ENCODE measurements at places on chromosomes 3 and 15.
A peak's percentile ranks its signal among the peaks of the same experiment; 100 is the strongest.

GRCh38 chr15:44298878-44299277, 10.4 kb downstream of the GOLM2 start:
- no peak for DNase-seq

GRCh38 chr3:128279601-128279880, 126.3 kb downstream of the EEFSEC start:
- no peak for DNase-seq

DNA sequence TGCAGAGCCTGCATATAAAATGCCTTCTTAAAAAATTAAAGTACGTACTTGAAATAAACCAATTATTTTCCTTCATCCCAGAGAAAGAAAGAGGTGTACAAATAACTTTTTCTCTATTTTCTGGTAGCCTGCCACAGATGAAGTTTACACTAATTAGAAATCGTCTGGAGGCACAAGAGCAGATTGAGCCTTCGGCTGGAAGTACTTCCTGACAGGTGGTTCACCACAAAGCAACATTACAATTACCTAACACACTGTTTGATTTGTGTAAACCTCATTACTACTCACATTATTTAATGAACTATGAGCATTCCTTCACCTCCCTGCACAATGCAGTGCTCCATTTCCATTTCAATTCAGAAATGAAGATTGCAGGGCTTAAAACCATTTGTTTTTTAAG, 856.1 kb downstream of the SI start:
- no peak for DNase-seq

DNA sequence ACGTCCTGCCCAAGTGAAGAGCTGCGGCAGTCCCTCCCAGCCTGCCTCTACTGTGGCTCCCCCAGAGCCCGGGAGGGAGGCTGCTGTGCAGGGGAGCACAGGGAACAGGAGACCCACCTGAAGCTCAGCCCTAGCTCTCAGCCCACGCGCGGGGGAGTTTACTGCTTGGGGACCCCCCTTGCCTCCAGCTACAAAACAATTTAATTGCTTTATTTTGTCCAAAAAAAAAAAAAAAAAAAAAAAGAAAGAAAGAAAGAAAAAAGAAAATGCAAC, 78.1 kb downstream of the CLDN11 start:
- no peak for DNase-seq

- no peak for DNase-seq
Observed at GRCh38 chr3:114892880-114893279, 254.2 kb downstream of the ZBTB20 start.

GRCh38 chr3:127383656-127384179, 95.9 kb upstream of the PRR20G start:
- DNase-seq, result no peak

DNA sequence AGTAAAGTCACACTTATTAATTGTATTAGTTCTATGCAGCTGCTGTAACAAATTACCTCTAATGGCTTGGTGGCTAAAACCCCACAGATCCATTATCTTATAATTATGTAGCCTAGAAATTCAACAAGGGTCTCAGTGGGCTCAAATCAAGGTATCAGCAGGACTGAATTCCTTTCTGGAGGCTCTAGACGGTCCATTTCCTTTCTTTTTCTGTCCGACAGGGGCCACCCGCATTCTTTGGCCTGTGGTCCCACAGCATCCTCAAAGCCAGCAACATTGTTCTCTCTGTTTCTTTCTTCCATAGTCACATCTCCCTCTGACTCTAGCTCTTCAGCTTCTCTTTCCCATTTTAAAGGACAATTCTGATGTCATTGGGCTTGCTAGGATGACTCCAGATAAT, 276.3 kb upstream of the ZNF717 start:
- DNase-seq, result no peak

- DNase-seq, result no peak
Observed at GRCh38 chr3:43307226-43307625, 20.9 kb downstream of the SNRK start.

DNA sequence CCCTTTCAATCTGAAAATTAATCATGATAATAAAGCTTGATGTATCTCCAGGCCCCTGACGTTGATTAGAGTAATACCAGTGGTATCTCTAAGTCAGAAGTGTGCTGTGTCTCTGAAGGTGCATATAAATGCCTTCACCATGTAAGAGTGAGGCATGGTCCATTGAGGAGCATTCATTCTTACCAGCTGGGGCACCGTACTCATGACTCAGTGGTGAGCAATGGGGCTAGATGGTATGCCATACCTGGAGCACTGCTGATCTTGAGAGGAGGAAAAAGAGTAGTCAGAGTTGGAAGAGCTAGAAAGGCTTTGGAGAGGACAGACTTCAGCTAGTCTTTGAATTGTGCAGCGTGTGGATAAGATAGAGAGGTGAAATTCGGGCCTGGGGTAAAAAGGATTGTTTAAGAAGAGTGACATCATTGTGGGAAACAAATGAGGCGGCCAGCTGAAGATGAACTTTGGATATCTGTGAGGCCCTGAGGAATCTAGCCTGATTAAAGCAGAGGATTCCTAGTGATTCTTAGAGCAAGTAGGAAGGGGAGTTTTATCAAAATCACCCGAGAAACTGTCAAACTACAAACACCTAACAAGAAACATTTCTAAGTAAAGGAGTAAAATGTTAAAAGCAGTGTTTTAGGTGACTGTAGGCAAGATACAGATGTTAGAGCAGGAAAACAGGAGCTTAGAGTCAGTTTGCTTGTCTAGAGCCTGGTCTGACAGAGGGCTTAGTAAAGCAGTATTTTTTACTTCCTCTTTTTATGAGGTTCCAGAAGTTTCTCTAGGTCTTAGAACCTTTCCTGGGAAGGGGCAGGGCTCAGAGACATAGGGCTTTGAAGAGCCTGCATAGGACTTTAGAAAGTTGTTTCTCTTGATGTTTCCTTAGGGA, 13.6 kb downstream of the TMOD3 start:
- no peak for DNase-seq

DNA sequence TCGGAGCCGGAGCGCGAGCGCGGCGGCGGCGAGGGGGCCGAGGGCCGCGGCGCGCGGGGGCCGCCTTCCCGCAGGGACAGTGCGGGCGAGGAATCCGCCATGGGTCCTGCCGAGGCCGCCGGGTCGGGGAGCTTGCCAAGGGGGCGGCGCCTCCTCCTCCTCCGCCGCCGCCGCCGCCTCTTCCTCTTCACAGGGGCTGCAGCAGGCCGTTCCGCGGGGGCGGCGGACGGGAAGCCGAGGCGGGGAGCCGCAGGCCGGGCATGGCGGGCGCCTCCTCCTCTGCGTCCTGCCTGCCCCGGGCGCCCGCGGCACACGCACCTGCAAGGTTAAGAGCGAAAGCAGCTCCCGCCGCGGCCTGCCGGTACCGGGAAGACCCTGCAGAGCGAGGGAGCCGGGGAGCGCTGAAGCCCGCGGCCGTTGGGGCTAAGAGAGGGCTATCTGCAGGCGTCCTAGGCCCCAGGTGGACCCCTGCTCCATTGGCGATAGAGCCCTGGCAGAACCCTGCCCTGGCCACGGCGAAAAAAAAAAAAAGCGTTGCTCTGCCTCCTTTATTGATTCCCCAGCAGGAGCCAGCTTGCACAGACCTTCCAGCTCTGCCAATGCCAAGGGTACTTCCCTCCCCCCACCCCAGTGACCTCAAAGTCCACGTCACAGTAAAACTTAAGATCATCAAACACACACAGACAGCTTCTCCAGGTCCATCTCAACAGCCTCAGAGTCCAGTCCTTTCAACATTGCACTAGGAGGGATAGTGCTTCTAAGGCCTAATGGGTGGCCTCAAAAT, at the start of gene LYSMD2:
TSS of gene LYSMD2 (minus strand) at position 134 of the 784 bp plus-strand sequence. CDS start at position 101, 33 bp downstream.
- DNase-seq, result peak; percentile 79

DNA sequence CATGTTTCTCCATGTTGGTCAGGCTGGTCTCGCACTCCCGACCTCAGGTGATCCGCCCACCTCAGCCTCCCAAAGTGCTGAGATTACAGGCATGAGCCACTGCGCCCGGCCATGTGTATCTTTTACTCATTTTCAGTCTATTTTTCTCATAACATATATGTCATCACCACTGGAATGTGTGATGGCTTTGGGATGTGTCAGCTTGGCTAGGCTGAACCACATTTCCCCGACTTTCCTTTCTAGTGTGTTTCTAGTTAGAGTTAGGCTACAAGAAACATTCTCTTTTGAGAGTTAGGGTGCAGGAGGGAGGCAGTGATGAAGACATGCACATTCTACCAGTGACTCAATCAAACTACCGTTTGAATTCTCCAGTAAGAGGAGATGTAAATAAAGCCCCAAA, 444.9 kb upstream of the THBS1 start:
- no peak for DNase-seq

DNA sequence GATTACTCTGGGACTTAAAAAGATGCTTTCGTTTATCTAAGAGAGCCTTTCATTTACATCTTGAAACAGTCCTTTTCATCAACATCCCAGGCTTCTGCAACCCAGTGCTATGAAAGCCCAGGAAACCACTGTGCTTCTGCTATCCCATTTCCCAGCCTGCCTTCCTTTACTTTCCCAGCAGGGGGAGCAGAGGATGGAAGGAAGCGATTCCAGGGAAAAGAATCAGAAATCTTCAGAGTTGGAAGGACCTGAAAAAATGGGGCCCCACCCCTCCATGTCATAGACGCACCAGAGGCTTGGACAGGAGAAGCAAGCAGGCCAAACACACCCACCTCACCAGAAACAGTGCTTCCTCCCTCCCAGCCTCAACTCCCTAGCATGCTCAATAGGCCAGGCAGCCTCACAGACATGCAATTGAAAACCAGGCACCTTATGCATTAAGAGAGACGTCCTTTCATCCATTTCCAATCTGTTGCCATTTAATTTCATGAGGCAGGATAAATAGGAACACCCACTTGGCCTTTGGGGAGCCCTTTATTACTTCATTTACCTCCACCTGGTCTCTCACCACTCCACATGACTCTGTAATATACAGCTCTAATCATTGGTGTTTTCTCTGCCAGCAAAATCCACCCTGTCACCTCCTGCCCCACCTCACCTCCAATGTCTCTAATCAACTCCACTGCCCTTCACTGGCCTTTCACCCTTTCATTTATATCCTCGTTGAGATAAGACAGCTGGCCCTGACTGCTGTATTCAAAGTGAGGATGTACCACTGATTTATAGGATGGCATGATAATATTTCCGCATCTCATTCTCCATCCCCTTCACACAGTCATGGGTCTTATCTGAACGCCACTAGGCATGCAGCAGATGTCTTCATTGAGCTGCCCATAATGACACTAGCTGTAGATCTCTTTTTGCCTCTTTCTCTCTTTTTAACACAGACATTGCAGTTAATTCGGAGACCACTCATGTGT, 583.9 kb downstream of the NTRK3 start:
- DNase-seq, result no peak

DNA sequence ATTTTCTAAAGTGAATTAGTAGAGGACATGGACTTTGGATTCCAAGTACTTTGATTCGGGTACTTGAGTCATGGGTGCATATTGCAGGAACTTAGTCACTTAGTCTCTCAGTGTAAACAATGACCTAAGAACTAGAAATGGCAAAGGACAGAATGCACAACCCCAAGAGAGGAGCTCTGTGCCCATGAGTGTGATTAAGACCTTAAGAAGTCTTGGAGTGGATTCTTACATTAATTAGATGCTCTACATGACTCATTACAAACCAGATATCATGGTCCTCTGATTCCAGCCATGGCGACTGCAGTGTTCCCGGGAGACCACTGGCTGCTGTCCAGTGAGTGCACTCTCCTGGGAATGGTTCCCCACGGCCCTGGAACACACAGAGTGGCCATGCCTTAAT, 251.5 kb downstream of the GABRG3 start:
- no peak for DNase-seq

GRCh38 chr3:123113889-123114450, 47.1 kb downstream of the PDIA5 start:
- DNase-seq, result no peak

DNA sequence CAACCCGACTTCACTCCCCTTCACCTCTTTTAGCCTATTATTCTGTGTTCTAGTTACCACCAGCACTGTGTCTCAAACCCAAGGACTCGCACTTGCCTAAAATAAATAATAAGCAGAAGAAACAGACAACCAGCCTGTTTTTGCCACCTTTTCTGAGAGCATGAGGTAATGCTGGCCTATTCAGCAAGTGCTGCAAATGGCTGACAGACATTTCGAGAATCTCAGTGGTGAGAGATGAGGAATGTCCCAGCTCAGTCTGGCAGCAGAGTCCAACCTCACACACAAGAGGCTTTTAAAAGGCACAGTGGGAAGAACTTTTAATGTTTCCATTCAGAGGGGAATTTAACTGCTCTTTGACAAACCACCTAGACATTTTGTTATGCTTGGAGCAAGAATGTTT, 143.3 kb upstream of the GMNC start:
- peak; percentile 7 for DNase-seq

- no peak for DNase-seq
Observed at GRCh38 chr3:89221924-89222323, 114.5 kb downstream of the EPHA3 start.

DNA sequence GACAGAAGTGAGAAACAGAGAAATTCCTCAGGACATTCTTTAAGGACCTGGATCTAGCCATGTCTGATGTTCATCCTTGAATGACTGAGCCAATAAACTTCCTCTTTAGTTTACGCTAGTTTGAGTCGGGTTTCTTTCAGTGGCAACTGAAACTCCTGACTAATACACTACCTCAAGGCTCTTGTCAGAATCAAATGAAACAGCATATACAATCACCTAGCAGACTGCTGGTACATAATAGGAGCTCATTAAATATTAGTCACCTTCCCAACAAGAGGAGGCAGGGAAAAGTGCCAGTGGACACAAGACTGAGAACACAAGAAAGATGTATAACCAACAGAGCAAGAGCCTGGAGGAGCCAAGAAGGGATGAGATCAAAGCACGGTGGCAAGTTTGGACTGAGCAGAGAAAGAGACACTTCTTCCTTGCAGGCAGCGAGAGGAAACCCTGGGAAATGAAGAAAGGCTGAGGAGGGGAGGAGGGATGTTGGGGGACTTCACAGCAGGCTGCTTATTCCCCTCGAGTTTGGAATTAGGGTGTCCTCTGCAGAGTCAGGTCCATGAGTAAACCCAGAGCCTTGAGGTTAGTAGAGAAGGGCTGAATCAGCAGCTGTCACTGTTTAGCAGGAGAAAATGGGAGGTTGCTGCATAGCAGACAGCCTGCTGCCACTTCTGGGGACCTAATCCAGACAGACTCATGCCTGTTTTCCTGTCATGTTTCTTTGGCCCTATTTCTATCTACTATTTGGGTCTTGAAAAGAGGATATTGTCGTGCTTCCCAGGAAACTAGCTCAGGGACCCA, 73.3 kb downstream of the MRPL46 start:
- no peak for DNase-seq

DNA sequence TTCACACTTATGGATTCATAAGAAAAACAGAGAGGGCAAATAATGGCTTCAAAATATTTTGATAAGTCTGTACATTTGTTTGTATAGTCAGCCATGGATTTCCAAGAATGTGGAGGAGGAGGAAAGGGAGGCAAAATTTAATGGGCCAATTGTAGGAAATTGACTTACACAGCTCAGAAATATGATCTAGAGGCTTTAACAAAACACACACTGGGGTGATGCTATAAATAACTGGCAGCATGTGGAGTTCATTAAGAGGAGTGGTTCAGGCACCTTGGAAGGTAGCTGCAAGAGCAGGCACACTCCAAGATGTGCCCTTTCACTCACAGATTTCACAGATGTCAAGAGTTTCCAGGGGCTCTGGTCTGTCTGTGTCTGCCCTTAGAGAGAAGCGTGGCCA, 193.4 kb upstream of the RASGRP1 start:
- DNase-seq, result no peak

- no peak for DNase-seq
Observed at GRCh38 chr15:53590380-53590779, 169.1 kb downstream of the WDR72 start.

Data from GM13976 (cell line).